ENCODE measurements at places on chromosomes 1 and 21.

GRCh38 chr1:231527586-231528171 is 790 bp upstream of the TSNAX start:
- DNase-seq: no peak

DNA sequence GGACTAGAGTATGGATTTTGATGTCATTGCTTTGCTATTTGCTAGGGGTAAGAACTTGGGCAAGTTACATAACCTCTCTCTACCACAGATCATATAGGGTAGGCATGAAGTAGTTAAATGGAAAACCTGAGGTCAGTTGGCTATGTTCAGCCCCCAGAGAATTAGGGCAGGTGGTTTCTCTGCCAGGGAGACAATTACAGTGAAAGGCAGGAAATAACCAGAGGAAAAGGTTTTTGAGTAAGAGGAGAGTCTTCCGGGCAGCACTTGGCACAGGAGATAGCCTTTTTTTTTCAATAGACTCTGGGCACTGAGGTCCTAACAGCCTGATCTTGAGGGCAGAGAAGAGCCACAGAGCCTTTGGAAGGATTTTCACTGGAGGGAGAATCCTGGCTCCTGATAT is 16.7 kb upstream of the SERBP1 start:
- no peak for DNase-seq

DNA sequence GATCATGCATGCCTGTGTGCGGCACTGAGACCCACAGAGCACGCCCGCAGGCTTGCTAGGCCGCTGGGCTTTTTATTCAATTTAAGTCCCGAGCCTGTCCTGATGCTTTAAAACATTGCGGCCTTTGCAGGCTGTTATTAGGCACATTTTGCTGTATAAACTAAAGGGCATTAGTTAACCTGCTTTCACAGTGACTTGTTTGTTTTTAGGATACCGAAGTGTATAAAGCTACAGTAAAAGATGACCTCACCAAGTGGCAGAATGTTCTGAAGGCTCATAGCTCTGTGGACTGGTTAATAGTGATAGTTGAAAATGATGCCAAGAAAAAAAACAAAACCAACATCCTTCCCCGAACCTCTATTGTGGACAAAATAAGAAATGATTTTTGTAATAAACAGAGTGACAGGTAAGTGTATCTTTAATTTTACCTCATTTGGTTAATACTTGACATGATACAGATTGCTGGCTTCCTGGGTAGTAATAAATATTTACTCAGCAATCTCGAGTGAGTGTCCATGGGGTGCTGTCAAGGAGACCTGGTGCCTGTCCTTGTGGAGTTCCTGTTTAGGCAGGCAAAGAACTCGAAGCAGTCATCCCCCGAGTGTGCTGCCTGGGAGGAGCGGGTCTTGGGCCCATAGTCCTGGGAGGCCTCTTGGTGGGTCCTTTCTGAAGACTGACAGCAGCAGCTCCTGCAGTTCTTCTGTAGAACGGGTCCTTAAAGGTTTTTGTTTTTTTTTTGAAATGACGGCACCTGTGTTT is 40.1 kb downstream of the TRAPPC10 start:
- no peak for DNase-seq

- DNase-seq: no peak
Observed at GRCh38 chr1:172917972-172918371, 132.8 kb downstream of the TNFSF18 start.

- DNase-seq: no peak
Observed at GRCh38 chr1:13619909-13620308, 36.3 kb downstream of the PDPN start.

DNA sequence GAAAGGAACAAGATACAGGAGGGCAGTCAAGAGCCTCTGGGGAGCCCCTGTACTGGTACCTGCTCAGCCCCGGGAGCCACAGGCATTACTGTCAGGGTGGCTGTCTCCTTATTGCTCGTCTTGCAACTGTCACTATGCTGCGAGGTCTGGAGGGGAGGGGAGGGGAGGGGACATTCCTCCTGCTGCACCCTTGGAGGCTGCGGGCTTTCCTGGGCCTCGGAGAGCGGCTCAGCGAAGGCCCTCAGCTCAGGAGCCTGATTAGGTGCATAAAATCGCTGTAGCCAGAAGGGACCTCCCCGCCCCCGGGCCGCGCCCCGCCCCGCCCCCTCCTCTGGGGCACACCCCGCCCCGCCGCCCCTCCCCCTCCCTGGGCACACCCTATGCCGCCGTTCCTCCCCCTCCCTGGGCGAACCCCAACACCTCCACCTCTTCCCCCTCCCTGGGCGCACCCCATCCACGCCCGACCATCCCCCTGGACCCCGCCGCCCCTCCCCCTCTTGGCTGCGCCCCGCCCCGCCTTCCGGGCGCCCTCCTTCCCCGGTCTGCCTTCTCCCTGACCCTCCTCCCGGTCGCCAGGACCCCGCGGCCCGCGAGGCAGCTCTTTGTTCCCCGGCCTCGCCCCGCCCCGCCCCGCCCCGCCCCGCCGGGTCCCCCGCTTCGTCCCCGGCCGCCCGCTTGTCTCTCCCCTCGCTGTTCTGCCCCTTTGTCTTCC is 35.5 kb downstream of the CACHD1 start:
- DNase-seq: no peak

GRCh38 chr21:42550817-42551216 is 37.2 kb downstream of the SLC37A1 start:
- DNase-seq: no peak

DNA sequence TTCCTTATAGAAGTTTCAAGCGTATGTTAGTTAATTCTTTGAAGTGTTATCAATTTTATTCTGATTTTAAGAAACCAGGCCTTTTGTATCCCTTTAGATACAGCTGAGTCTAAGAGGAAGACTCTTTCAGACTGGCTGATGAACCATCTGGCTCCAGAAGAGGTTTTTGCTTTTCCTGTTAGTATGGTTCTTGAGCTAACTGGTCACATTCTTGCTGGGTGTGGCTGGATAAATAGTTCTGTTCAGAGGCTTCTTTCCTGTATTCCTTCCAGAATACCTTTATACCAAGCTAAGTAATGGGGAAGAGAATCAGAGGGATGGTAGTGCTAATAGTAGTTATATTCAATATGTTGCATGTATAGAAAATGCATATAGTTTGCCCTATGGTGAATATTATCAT is 12.4 kb downstream of the HS2ST1 start:
- no peak for DNase-seq

DNA sequence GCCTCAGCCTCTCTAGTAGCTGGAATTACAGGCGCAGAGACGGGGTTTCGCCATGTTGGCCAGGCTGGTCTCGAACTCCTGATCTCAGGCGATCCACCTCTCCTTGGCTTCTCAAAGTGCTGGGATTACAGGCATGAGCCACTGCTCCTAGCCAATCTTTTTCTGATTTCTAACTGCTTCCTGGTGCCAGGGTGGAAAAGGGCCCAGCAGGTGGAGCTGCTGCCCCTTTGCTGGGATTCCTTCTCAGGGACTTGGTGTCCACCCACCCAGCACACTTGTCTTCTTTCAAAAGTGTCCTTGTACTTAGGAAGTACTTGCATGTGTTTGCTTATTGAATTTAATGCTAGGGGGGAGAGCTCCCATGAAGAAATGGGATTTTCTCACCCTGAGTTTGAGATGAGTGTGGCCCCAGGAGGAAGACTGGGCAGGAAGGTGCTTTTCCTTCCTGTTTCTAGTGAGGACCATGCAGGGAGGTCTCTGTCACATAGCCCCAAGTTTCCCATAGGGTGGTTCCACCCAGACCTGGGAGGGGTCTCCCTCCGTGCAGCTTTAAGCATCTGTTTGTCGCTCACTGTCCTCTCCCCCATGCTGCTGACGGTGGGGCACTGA is 14.2 kb downstream of the UTP11 start:
- DNase-seq: no peak

DNA sequence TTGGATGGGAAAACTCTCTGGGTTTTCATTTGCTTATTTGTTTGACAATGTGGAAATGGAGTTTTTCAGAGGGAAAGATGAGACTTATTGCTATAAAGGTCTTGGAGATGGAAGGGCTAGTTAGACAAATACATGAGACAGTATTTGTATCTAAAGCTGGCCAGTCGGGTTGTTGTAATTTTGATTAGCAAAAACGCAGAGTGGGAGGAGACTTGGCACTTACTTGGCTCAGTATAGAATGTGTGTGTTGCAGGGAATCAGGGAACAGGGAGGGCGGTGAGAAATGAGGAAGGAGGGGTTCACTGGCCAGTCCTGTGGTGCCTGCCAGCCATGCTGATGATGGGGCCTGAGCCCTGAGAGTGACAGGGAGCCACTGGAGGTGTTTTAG is 6.0 kb upstream of the FOXE3 start:
- no peak for DNase-seq

DNA sequence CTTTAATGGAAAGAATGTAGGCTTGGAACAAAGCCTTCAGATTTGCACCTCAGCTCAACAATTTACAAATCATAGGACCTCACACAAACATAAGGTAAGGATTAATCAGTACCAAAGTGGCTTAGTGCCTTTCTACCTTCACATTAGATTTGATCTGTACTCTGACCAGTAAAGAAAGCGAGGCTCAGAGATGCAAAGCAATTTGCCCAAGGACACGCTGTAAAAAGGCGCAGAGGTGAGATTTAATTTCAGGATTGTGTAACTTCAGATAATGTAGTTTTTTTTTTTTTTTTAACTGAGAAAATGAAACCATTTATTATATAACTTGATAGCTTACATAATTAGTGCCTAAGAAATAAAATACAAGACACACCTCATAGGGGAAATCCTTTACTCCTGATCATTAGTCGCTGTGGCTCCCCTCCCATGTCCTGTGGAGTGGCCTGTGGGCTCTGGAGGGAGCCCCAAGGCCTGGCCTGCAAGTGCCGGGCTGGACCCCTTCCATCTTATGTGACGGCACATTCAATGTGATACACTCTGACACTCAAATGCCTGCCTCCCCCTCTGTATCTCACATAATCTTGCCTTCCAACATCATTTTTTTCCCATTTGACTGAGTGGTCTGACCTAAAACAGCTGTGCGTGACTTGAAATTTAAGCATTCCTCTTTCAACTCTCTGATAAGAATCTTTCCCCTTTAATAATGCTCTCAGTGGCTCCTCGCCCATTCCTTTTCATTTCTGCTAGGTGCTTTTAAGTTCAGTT is 426.5 kb upstream of the DAB1 start:
- no peak for DNase-seq

GRCh38 chr1:117106478-117106877 is 15.1 kb downstream of the TRIM45 start:
- DNase-seq: no peak

DNA sequence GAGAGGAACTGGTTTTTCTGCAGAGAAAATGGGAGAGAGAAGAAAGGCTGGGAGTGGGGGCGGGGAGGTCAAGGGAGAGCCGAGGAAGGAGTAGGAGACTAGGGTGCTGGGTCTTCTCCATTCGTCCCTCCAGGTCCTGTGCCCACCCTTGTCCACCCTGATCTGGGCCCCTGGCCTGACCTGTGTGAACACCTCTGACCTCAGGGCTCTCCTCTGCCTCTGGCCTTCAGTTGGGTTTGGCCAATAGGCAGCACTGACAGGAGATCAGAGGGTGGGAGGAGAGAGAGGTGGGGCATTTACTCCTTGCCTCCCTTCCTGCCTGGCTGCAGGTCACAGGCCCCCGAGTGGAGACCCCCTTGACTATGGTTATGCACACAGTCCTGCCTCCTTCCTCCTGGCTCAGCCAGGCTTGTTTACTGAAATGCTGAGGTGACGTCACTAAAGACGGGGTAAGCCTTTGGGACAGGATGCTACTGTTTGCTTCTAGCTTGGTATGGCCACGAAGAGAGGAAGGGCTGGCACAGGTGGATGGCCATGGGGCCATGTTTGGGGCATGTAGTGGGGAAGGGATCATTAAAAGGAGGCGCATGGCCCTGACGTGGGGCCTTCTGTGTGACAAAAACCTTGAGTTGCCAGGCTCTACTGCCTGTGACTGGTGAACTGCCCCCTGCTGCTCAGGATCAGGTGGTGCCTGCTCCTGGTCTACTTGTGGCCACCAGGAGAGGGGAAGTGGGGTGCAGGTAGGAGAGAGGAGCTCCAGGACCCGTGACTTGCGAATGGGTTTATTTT is 248.7 kb upstream of the CSF3R start:
- no peak for DNase-seq

- DNase-seq: no peak
Observed at GRCh38 chr1:152169366-152170025, 10.5 kb upstream of the RPTN start.

DNA sequence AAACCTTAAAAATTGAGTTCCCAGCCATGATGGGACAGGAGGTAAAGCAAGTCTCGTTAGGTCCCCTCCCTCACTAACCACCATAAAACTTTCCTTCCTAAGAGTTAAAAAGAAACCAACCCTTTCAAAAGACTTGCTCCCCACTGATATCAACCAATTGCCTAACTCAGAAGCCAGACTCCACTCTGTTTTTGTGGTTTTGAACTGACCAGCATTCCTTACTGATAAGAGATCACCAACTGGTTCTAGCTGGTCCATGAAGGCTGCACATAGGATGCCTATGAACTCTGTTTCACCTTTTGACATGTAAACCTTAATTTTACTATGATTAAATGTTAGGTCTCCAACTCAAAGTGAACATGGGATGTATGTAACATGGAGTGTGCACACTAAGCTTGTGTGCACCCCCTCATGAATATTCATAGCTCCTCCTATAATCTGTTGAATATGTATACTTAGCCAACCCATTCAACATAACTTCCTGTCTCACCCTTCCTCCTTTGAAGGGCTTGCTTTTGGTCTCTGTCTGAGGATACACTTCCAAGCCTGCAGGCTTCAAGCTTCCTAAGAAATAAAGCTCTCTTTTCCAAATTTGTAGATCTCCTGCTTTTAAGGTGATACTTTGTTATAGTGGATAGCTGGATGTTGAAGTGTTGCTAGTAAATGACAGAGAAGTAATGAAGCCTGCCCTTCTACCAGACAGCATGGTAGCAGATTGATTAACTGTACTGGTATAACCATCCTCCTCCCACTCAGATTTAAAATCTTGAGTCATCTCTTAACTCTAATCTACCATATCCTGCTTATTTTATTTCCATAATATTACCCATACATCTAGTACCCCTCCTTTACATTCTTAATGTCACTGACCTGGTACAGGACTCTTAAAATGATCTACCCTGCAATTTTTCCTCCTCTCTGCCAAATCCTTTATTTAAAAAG is 95.6 kb downstream of the ZNF644 start:
- DNase-seq: no peak

- DNase-seq: no peak
Observed at GRCh38 chr1:99133756-99134500, 129.3 kb upstream of the PLPPR5 start.

DNA sequence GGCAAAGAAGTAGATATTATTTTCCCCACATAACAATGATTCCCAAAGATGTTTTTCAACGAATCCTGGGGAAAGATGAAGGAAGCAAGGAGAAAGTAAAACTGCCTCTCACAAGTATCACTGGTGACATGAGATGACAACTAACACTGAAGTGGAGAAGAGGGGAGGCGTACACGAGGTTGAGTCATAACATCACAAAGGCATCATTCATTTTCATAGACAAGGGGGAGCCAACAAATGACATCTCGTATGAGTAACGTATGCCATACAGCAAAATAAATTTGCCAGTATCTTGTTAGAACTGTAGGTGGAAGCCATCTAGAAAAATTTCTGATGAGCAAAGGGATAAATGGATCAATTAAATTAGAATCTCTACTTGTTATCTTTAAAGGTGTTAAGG is 56.6 kb downstream of the ATP1B1 start:
- DNase-seq: no peak

- DNase-seq: no peak
Observed at GRCh38 chr1:221174330-221174993, 295.2 kb downstream of the HLX start.

- no peak for DNase-seq
Observed at GRCh38 chr1:109357616-109358015, 40.1 kb downstream of the SORT1 start.

Measured in NCI-H187 (cell line).